ENCODE measurements at places on chromosomes 16 and 17.

- no peak for DNase-seq
These were observed 7.5 kb upstream of the ADAM11 start for GRCh38 chr17:44751331-44751730.

DNA sequence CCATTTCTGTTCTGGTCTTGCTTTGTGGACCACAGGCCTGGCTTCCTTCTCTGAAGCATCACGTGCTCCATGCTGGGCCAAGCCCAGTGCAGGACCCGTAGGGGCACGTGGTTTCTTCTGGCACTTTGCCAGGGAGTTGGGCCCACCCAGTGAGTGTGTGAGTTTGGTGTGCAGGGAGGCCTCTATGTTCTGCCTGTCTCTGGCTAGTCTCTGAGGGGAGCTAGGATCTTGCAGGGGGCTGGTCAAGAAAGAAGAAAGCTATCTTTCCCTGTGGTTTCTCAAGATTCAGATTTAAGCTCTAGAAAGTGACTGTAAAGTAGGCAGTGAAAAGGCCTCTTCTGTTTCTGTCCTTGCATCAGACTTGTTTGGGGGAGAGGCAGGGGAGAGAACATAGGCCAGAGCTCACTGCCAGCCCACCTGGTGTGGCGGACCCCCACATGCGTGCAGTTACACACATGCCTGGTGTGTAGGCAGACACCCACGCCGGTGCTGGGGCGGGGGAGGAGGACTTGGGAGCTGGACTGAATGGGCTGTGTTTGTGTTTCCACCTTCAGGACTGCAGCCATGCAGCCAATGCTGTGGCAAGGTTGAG, 11.8 kb downstream of the LASP1 start:
- peak; percentile 77 for DNase-seq

GRCh38 chr17:51643702-51644490, 383.6 kb downstream of the UTP18 start:
- no peak for DNase-seq

GRCh38 chr16:11534262-11534661, 52.5 kb downstream of the LITAF start:
- no peak for DNase-seq

- no peak for DNase-seq
These were observed 72.4 kb downstream of the ERCC4 start for GRCh38 chr16:13992322-13992721.

DNA sequence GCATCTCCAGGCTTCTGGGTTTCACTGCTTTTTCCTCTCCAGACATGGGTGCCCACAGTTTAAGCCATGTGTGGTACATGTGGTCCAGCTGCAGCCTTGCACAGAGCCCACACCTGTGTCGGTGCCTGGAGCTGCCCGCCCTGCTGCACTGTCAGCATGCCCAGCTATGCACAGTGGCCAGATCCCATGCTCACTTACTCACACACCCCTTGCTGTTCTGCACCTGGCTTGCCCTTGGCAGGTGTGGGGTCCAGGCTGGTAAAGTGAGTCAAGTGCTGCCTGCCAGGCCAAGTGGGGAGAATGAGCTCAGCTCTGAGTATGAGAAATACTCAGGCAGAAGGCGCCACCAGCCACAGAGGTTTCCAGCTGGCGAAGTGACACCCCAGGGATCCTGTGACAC, 739.9 kb downstream of the CDH11 start:
- DNase-seq = no peak

GRCh38 chr17:68204736-68205135, 43.1 kb upstream of the AMZ2 start:
- DNase-seq = no peak

- DNase-seq = no peak
These were observed 22.2 kb downstream of the RMI2 start for GRCh38 chr16:11367483-11367906.

All from ureter (tissue), 1 donor.